ENCODE measurements at places on chromosomes 1 and 21.

DNA sequence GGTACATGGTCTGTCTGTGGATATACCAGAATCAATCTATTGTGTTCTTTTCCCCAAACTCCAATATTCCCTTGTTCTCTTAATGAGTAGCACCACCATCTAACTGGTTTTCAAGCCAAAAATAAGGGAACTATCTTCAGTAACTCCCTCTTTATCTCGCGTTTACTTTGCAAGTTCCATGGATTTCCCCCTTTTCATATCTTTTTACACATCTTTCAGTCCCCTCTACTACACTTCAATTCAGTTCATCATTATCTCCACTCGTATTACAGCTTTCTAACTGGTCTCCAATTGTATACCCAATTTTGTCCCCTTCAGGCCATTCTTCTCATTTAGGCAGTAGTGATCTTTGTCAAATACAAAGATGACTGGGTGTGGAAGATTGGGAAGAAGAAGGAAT is 4.1 kb upstream of the TMCO1 start:
- no peak for DNase-seq

GRCh38 chr21:19123053-19123452 is 719.5 kb upstream of the TMPRSS15 start:
- no peak for DNase-seq

GRCh38 chr1:219387211-219387610 is 213.5 kb downstream of the LYPLAL1 start:
- DNase-seq = no peak

DNA sequence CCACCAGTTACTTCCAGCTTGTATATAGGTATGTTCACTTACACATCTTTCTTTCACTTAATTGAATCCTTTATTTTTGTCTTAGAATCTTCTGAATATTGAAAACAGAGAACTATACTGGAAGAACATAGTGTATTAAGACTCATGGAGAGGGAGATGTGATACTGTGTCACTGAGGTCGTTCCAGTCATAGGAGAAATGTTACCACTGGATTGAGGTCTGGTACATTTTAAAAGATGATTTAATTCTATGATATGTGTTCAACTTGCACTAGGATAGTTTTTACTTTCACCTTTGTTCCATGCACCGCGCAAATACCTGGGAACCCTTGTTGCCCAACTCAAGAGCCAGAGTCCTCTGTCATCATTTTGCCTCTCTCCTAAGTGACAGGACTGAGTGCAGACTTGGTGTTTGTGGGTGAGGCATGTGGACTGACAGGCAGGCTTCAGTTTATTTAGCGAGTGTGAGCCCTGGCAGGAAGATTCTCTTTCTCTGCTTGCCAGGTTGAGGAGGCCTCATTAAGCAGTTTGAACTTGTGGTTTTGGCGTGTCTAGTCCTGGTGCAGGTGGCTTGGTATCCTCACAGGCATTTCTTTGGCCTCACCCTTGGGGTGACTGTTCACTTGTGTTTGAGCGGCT is 63.7 kb downstream of the DYRK1A start:
- no peak for DNase-seq

DNA sequence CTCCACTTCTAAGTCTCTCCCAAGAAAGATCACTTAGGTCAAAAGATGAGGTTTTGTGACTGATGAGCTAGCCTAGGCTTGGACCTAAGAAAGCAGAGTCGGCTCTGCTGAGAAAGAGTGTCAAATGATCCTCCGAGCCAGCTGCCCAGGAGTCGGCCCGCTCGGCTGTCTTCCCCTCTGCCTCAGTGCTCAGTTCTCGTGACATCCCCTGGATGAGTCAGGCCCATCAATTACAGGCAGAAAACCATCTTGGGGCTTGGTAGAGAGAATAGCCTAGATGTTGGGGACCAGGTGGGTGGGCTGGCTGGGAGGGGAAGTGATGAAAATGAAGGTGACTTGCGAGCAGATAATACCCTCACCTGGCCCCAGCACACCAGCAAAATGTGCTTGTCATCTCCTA is 60.5 kb downstream of the SLC66A1 start:
- no peak for DNase-seq

GRCh38 chr1:206878456-206878855 is 13.0 kb downstream of the IL20 start:
- no peak for DNase-seq

GRCh38 chr1:231964961-231965360 is 338.4 kb downstream of the DISC1 start:
- no peak for DNase-seq

- DNase-seq = no peak
These were observed 3.5 kb upstream of the GNG12 start for GRCh38 chr1:67836769-67837168.

DNA sequence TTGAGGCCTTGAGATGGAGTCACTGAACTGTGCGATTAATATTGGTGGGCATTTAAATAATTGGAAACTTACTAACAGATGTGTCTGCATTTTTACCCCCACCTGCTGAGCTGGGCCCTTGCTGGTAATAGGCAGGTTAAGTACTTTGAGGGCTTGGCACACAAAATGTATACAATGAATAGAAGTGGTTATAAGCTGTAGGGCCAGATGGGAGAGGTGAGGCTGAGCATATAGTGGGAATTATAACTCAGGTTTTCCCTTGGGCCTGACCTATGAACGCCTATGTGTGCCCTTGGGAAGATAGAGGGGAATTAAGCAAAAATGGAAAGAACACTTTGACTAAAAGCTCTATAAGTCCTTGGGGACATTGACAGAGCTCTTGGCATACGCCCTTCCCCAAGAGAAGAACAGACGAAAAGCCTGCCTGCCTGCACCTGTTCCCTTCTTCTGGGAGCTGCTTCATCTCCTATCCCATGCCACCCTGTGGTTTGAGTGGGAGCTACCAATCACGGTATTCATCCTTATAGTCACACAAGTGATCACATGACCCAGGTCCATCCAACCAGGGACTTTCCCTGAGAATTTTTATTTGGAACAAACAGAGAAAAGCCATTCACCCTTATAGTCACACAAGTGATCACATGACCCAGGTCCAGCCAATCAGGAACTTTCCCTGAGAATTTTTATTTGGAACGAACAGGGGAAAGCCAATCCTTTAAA is 260.7 kb upstream of the CSF3R start:
- no peak for DNase-seq

DNA sequence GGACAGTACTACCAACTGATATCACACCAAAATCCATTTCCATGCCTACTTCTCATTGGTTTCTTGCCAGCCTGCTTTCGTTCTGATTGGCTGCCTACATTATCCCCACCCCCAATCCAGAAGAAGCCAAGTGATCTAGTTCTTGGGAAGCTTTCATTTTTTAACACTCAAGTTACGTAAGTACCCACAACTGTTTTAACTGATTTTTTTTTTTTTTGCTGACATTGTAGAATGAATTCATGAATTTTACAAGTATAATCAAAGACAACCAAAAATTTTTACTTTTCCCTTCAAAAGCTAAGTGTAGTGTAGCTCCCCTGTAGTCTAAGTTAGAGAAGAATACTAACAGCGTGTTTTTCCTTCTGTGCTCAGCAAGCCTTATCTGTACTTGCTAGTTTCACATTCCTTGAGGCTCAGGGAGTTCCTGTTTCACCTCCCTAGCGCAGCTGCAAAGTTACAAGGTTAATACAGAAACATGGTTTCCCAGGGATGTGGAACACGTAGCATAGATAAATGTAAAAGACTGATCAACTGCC is at the start of gene SLC9C2:
Gene SLC9C2 (minus strand): TSS at position 17 of the 536 bp plus-strand sequence. CDS start 1,296 bp downstream, outside the sequence.
- DNase-seq = no peak

- no peak for DNase-seq
These were observed 146.6 kb upstream of the ADGRL2 start for GRCh38 chr1:81654147-81654546.

GRCh38 chr1:97986041-97987005 is 65.5 kb upstream of the DPYD start:
- no peak for DNase-seq

GRCh38 chr1:35881850-35882273 is 1.1 kb upstream of the AGO1 start:
- no peak for DNase-seq

GRCh38 chr1:103341377-103341880 is 184.1 kb upstream of the RNPC3 start:
- no peak for DNase-seq

- no peak for DNase-seq
These were observed 3.5 kb upstream of the MTFR1L start for GRCh38 chr1:25816112-25816718.

DNA sequence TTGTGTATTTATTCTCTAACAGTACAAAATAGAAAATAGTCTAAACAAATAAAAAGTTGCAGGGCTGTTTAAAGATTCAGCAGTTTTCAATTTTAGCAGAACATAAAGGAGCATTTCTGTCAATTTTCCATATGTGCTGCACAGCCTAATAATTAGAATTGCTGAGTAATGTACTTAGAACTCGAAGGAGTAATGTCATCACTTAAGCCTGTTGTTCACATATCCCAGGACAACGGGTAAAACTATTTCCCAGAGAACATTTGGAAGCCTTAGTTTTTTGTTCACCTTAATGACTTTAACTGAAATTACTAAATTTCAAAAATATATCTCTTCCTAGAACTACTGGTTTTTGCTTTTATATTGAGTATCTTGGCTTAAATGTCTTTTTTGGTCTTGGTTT is 81.6 kb downstream of the ZP4 start:
- no peak for DNase-seq

DNA sequence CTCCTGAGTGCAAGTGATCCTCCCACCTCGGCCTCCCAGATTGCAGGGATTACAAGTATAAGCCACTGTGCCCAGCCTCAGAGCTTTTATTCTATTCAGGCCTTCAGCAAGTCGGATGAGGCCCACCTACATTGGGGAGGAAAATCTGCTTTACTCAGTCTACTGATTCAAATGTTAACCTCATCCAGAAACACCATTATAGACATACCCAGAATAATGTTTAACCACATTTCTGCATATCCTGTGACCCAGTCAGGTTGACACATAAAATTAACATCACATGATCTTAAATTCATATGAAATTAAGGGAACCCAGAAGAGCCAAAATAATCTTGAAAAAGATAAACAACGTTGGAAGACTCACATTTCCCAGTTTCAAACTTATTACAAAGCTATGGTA is 14.9 kb downstream of the IL20 start:
- DNase-seq = no peak

- no peak for DNase-seq
These were observed 38.2 kb downstream of the ETS2 start for GRCh38 chr21:38843806-38844503.

DNA sequence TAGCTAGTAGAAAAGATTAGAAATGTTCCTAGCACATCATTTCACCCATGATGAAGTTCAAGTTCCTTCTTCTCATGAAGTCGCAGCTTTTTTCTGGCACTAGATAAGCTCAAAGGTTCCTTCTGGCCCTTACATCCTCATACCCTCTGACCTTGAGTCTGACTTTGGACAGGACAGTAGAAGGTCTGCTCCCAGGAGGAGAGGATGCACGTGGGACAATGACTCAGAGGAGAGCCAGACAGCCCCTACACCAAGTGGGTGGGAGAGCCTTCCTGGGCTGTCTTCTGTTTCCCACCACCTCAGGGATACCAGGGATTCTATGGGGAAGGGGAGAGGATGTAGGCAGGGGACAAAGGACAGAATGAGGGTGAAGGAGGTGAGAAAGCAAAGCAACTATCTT is 86.0 kb downstream of the HHIPL2 start:
- no peak for DNase-seq

DNA sequence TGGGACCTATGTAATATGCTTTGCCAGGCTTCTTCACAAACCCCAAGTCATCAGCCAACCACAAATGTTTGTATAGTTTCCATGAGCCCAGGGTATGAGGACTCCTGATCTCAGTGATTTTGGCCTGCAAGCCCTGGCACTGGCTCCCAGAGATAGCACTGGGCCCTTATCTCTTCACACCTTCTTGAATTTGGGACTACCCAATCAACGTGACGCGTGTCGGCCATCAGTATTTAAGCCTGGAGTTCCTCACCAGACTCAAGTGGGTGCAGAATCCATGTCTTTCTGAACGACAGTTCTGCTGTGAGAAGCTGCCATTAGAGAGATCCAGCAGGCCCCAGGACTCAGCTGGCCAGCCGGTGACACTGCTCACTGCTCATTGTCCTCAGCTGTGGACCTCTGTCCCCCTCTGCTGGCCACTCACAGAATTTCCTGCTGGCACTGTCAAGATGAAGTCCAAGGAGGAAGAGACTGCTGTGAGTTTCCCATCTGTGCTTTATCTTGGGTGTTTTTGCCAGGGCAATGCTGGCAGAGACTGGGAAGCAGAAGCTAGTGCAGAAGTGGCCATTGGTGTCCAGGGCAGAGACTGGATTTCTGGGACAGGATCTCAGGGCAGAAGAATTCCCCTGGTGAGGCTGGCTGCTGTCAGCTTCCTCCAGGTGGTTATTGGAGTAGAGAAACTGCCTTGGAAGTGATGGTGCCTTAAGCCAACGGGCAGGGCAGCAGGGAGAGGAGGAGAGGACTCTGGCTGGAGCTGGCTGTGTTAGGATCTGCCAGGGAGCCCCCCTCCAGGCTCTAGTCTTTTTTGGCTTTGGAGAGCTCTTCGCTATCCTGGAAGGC is 28.4 kb downstream of the TMCC2 start:
- peak; percentile 74 for DNase-seq

DNA sequence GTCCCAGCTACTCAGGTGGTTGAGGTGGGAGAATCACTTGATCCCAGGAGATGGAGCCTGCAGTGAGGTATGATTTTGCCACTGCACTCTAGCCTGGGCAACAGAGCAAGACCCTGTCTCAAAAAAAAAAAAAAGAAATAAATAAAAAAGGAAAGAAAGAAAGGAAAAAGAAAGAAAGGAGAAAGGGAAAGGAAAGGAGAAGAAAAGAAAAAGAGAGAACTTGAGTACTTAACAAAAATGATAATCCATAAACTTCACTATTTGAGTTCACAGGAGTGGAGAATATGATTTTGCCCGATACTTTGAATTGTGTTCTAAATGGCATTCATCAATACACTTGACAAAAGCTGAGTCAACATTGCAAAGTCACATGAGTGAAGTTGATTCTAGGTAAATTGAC is 23.8 kb upstream of the ZNF281 start:
- no peak for DNase-seq

- no peak for DNase-seq
These were observed 417.8 kb downstream of the MRPL39 start for GRCh38 chr21:25189497-25189896.

DNA sequence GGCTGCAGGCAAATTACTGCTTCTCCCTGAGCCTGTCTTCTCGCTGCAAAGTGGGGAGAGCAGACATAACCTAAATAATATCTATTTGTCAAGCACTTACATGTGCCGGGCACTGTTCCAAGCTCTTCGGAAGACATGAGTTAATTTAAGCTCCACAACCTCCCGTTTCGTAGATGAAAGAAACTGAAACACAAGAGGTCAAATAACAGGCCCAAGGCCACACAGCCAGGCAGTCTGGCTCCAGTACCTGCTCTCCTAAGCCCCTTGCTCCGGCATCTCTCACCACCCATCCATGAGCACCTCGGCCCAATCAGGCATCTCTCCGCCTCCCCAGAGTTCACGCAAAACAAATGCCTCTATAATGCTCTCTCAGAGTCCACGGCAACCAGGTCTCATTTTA is 65.4 kb downstream of the TAS1R2 start:
- no peak for DNase-seq

GRCh38 chr1:202750761-202751160 is 40.5 kb upstream of the SYT2 start:
- no peak for DNase-seq

GRCh38 chr1:175862408-175862807 is 119.0 kb upstream of the TNR start:
- no peak for DNase-seq

- no peak for DNase-seq
These were observed 37.3 kb upstream of the ZRANB2 start for GRCh38 chr1:71118086-71118485.

Data from stimulated activated CD8-positive, alpha-beta memory T cell treated with anti-CD3 and anti-CD28 coated beads, Interleukin-2, amount 100 ng/mL, for 48 hours (primary cell).